Stimulated activated CD4-positive, alpha-beta T cell treated with anti-CD3 and anti-CD28 coated beads, Interleukin-1b, Interleukin-23, amount 100 ng/mL, for 1 hour (primary cell): ENCODE measurements at places on chromosomes 5 and 9.

DNA sequence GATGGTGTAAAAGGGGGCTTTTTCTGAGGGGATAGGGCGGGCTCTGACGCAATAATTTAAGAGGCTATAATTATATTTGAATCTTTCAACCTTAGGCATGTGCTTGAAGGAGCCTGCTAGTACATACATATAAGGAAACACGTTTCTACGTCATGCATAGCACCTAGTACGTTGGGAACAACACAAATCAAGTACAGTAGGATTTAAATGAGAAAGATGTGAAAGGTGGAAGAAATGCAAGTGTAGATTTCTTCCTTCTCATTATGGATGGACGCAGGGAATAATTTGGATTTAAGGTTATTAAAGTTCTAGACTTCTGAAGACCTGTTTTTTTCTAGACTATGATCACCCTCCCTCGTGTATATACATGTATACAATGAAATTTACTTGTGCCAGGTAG lies 927 bp upstream of the CDO1 start:
- DNase-seq: no peak

- no peak for DNase-seq
Observed at GRCh38 chr9:89365532-89365912, 47.2 kb downstream of the SECISBP2 start.

DNA sequence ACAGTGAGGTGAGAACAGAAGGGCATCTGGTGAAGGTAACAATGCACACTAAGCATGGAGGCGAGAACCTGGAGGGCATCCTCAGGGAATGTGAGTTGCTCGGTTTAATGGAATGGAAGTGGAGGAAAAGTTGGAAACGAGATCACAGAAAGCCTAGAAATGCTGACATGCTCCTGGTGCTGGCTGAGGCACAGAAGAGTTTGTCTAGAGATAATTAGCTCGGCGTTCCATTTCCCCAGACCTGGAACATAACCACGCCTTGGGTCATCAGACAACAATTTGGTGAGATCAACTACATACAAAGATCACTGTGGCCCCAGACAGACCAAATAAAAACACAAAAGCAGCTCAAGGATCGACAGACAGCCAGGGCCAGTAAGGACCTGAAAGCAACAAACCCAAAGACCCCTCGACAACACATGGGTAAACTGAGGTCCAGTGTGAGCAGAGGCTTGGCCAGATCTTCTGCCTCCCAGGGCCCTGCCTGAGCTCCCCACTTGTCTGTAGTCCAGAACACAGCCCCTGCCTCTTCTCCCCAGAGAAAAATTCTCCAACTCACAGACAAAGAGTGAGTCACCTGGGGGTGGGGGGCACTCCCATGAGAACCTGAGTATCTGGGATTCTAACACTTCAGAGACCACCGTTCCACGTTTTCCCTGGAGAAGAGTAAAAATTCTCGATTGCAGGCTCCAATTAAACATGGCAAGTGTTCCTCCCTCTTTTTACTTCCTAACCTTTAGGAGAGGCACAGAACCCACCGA lies 52.5 kb downstream of the SHB start:
- DNase-seq: no peak

DNA sequence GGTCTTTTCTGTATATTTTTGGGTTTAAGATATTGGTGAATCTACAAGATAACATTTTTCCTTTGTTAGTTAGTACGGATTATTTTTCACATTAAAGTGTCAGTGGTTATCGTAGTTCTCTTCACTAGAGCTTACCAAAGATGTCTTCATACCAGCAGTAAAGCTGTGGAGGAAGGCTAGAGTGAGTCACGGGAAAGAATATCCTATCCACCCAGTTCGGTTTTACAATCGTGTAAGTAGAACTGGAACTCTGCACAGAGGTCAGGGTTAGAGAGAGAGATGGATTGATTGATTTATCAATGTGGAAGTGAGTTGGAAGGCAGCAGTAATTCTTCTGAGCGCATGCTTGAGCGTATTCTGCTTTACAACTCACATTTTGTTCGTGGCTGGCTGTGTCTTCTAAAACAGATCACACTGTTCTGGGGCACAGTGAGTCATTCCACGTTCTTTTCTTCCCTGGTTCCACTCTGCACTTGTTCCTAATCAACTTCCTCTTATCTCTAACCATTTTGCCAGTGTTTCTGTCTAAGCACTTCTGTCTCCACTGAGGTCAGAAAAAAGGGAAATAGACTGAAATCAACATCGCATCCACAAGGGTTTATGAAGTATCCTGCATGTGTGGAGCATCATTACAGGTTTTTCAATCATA lies 86.5 kb upstream of the ARRDC3 start:
- DNase-seq: no peak

DNA sequence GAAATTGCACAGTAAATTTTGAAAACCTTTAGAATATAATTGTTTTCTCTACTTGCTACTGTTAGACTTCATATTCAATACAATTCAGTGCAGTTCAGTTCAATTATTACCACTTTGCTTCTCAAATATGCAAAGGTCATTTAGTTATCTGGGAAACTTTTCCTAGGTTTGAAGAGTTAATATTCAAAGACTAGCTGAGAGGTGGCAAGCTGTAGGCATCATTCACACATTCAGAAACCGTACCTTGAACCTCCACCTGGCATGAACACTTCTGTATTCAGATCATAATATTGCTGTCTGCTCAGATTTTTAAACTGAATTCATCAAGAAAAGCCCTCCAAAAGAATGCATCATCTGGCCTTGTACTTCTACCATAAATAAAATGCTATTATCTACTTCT lies 162.1 kb upstream of the PCSK5 start:
- no peak for DNase-seq

GRCh38 chr5:31688515-31689092 lies 49.7 kb downstream of the PDZD2 start:
- DNase-seq: no peak

DNA sequence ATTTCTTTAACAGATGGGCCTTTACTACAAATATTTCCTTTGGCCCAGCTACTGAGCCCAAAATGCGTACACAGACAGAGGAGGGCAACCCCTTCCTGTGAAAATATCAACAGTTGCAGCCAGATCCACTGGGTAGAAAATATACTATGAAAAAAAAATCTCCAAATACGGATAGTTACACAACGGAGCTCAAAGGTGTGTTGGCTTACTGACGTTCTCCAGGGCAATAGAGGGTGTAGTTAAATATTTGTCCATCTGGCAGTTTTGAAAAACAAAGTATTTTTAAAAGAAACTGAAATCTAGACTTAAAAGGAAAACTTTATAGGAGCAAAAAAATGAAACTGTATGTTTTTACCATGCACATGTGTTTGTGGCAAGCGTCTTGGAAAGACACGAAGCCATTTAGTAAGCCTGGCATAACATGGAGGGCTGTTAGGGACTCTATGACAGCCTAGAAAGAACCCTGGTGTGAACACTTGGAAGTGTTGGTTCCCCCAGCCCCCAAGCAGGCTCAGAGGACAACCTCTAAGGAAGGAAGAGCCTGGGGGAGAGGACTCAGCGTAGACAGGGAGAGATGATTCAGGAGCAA lies 157.8 kb upstream of the TRPM3 start:
- DNase-seq: no peak

GRCh38 chr9:121178676-121179372 lies 22.8 kb downstream of the RAB14 start:
- DNase-seq: no peak

DNA sequence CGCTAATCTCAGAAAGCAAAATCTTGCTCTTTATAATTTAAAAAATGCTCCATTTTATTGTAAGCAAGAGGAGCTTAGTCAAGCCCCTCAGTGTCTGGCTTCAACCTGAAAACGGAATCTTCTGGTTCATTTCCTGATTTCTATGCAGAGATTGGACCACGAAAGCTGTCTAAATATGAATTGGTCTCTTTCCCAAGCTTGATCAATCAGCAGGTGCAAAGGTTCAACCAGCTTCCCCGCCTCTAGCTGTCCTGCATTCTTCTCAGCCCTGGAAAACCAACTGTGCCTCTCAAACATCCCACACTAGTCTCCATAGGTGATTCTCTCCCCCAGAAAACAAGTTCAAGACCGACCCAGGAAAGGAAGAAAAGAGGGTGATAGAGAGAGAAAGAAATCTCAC lies 34.5 kb downstream of the FNBP1 start:
- no peak for DNase-seq

- no peak for DNase-seq
Observed at GRCh38 chr5:82560561-82560960, 282.4 kb upstream of the RPS23 start.

GRCh38 chr9:5950261-5950660 lies 59.6 kb downstream of the MLANA start:
- DNase-seq: no peak

GRCh38 chr5:147458581-147458980 lies 51.3 kb downstream of the DPYSL3 start:
- DNase-seq: no peak
